ENCODE measurements at places on chromosomes 16 and 17.

GRCh38 chr17:410543-411401 lies 58.2 kb upstream of the RPH3AL start:
- DNase-seq, result peak; percentile 40

- no peak for DNase-seq
Measured at GRCh38 chr16:47940466-47940865, 215.3 kb downstream of the ABCC12 start.

DNA sequence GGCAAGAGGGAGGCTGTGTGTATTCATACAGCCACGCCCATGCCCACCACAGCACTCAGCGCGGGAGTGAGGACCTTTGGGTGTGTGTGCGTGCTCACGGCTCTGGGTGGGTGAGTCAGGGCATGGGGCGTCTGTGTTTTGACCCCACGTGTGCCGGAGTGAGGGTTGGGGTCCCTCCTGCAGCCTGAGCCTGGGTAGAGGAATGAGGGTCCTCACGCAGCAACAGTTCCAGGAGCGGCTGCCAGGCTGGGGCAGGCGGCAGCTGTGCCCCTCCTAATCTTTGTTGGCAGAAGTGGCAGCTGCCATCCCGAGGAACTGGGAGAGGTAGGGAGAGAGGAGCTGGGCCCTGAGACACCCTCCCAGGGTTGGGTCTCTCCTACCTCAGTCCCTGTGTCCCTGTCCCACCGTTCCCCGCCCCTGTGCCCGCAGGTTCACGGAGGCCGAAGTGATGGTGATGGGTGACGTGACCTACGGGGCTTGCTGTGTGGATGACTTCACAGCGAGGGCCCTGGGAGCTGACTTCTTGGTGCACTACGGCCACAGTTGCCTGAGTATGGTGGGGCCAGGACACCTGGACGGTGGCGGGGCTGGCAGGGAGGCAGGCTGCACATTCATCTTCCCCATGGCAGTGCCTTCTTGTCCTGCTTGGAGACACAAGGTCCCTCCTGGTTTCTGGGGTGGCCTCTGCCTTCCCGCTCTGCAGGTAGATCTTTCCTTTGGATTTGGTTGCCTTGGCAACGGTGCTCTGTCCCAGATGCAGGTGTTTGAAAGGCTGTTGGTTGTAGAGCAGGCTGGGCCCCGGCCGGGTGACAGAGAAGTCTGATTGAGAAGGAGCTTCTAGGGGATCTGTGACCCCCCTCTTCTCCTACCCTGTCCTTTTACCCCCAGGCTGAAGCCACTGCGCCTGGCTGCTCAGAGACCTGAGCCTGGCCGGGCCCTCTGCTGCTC lies 5.9 kb downstream of the DPH1 start:
- DNase-seq, result no peak

DNA sequence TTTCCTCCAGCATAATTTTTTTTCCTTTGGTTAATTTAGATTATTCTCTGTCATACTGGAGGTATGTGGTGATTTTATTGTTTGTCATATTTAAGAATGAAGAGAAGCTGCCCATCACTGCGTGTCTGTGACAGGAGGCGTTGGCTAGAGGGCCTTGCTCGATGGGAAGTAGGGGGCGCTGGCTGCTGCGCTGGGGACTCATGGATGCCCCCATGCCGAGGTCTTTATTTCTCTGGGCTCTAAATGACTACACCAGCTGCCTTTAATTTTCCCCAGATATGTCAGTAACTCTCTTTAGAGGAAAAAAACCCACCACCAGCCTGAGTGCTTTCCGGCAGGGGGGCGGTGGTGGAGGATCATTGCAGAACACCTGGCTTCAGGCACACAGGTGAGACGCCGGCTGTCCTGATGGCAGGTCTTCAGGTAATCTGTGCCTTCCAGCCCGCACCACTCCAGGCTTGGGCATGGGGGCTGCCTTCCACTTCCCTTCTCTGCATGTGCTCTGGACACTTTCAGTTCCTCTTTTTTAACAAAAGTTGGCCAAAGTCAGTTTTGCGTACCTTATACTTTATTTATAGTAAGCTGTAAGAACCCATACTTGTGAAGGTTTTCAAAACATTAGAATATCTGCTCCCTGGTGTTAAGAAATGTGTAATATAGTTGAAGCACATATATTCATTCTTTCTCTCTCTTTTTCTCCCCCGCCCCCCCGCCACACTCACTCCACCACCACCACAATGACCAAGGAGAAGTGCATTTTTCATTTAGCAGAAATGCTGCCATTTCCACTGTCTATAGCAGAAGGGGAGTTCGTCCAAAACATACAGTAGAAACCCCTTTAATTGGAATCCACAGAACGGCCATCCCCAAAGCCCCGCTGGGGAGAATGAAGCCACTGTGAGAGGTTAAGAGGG lies 192.7 kb downstream of the RPTOR start:
- DNase-seq, result no peak

- DNase-seq, result no peak
Measured at GRCh38 chr16:81458827-81459598, 14.4 kb downstream of the CMIP start.

DNA sequence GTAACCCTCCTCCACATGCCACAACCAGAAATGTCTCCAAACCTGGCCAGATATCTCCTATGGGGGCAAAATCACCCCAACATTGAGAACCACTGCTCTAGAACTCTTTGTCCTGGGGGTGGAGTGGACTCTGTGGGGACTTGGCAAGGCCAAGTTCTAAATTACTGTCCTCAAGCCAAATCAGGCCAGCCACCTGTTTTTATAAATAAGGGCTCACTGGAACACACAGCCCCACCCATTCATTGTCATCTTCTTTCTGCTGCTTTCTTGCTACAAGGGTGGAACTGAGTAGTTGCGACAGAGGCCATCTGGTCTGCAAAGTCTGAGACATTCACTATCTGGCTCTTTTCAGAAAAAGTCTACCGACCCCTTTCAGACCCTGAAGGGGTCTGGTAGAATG lies 26.8 kb upstream of the TMEM220 start:
- DNase-seq, result no peak

GRCh38 chr17:10063730-10064241 lies 134.6 kb downstream of the GAS7 start:
- no peak for DNase-seq

DNA sequence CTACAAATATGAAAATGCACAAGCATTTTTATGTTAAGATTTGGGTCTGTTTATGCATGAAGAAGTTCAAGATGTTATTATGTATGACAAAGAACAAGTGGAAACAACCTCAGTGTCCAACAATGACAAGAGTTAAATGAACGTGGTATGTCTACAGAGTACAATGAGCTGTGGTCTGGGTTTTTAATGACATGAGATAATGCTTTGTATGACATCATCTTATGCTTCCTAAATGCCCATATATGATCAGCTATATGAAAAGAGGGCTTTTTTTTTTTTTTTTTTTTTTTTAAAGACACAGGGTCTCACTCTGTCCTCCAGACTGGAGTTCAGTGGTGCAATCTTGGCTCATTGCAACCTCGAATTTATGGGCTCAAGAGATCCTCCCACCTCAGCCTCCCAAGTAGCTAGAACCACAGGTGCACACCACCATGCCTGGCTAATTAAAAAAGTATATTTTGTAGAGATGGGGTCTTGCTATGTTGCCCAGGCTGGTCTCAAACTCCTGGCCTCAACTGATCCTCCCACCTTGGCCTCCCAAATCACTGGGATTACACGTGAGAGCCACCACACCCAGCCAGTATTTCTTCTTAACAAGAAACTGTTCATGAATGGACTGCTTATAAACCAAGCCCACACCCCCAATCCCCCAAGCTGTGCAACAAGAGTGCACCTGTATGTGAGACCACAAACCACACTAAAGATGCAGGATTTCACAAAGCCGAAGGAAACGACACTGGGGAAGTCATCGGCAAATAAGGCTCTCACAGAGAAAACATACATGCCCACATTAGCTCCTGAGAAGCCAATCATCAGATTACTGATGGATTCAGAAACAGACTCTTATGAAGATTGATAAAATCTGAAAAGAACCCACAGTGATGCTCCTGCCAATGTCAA lies 114.5 kb downstream of the CPPED1 start:
- no peak for DNase-seq

DNA sequence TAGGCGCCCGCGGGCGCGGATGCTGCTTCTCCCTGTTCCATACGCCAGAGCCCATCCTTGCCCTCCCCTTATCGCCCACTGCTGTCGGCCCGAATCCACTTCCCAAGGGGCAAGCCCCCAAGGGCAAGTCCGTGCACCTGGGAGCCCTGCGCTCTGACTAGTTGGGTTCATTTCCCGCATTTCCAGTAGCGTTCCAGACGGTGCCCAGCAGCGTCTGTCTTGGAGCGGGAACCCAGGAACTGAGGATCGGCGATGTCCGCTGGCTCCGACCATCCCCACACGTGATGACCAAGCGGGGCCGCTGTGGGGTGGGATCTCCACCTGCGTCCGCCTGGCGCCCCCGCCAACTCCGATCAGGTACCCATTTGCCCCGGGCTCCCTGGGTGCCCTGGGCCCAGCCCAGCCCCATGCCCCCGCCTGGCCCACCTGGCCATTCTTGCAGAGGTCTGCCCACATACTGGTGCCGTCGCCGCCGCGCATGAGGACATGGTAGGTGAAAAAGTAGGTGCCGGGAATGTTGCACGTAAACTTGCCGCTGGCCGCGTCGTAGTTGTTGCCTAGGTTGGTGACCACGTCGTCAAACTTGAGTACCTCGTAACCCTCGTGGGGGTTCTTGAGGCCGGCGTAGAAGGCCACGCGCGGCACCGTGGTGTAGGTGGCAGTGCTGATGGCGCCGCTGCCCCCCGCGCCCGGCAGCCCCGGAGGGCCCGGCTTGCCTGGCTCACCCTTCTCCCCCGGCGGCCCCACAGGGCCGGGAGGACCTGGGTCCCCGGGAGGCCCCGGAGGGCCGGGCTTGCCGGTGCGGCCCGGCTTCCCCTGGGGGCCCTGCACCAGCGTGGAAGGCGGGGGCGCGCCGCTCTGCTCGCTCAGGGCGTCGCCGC lies 837 bp downstream of the C1QL1 start:
- DNase-seq, result no peak

Measured in stimulated activated CD8-positive, alpha-beta memory T cell treated with anti-CD3 and anti-CD28 coated beads, Interleukin-2, amount 100 ng/mL, for 48 hours (primary cell).